ENCODE measurements at places on chromosomes 7 and 10.

GRCh38 chr10:129766611-129767550 is 197.2 kb downstream of the EBF3 start:
- DNase-seq, result no peak

GRCh38 chr10:68111584-68111983 is 2.3 kb downstream of the MYPN start:
- DNase-seq, result no peak

DNA sequence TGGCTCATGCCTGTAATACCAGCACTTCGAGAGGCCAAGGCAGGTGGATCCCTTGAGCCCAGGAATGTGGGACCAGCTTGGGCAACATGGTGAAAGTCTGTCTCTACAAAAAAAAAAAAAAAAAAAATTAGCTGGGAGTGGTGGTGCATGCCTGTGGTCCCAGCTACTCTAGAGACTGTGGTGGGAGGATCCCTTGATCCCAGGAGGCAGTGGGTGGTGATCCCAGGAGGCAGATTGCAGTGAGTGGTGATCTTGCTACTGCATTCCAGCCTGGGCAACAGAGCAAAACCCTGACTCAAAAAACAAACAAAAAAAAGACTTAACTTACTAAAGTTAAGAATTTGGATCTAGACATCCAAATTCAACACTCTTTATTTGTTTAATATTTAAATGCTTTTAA is 10.2 kb upstream of the ADO start:
- DNase-seq, result no peak

GRCh38 chr10:90197766-90198165 is 496.4 kb downstream of the KIF20B start:
- no peak for DNase-seq

- DNase-seq, result no peak
These were observed 324.1 kb upstream of the BMPER start for GRCh38 chr7:33581236-33581635.

- DNase-seq, result no peak
These were observed 7.1 kb downstream of the AHR start for GRCh38 chr7:17305387-17306171.

DNA sequence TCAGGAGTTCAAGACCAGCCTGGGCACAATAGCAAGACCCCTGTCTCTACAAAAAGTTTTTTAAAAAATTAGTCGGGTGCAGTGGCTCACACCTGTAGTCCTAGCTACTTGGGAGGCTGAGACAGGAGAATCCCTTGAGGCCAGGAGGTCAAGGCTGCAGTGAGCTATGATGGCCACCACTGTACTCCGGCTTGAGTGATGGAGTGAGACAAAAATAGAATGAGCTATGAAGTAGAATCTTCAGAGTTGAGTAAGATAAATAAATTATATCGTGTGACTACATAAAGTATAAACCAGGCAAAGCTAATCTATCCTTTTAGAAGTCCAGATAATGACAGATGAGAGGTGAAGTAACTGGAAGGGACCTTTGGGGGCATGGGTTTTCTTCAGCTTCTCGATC is 15.3 kb upstream of the MRPS24 start:
- DNase-seq, result no peak

DNA sequence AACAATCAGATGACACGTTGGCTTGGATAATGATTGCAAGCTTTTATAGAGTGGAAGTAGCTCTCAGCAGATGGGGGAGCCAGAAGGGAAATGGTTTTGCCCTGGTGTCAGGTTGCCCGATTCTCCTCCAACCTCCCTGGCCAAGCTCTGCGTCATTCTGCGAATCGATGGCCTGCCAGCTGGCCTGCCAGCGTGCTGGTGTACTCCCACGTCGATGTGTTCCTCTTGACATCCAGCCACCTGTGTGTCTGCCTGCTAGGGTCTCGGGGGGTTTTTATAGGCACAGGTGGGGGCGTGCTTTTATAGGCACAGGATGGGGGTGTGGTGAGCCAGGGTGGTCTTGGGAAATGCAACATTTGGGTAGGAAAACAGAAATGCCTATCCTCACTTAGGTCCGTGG is 4.6 kb downstream of the NET1 start:
- no peak for DNase-seq

GRCh38 chr7:96205665-96206064 is 116.2 kb downstream of the SLC25A13 start:
- DNase-seq, result no peak

- DNase-seq, result no peak
These were observed 45.5 kb downstream of the GSAP start for GRCh38 chr7:77370606-77371005.

- no peak for DNase-seq
These were observed 102.1 kb downstream of the FOXL3 start for GRCh38 chr7:391961-392524.

GRCh38 chr7:1288390-1288995 is 55.8 kb downstream of the UNCX start:
- no peak for DNase-seq

DNA sequence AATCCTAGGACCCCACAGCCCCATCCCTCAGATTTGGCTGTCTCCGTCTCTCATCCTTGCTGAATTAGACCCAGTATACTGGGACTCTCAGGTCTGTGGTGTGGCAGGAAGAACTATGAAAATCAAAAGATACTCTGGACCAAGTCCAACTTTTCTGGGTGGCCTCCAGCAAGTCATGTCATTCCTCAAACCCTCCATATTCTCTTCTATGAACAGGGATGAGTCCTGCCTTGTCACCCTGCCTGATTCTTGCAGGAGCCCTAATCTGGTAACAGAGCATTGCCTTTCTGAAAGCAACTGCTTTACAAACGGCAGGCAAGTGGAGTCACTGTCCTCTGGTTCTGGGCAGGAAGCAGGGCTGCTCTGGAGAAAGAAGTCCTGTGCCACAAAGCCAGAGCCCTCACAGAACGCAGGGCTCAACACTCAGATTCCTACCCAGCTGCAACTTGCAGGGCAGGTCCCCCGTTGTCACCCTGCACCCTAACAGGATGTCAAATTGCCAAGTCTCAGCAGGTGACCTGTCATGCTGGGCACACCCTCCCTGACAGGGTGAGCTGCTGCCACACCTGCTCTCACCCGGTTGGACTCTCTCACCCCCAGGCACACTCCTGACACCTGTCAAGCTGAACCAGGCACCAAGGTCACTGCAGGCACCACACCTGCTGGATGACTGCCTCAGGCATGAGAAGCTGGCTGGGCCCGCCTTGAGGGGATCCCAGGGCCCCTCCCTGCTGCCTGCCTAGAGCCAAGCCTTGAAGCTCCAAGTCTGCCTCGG is 227.7 kb downstream of the KCNMA1 start:
- DNase-seq, result no peak

DNA sequence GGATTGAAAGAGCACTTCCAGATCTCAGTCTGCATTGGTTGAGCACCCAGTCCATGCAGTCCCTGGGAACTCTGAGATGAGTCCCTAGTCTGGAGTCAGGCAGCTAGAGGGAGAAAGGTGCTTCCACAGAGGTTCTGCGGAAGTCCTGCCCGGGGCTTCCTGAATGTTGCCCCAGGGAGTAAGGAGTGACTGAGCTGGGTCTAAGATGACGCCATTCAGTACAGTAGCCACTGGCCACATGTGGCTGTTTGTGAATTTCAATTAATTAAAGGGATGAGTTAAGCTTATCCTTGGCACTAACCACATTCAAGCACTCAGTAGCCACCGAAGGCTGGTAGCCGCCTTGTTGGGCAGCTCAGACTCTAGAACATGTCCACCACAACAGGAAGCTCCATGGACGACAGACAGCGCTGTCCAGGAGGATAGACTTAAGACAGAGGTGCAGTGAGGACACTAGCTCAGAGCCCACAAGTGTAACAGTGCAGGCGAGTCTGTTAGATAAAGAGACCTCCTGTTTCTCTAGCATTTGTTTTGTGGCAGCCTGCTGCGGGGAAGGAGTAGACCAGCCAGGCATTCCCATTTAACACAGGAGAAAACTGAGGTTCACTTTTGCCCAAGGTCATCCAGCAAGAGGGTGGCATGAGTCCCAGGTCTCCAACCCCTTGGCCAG is 101.6 kb upstream of the PPIF start:
- no peak for DNase-seq

GRCh38 chr10:31584098-31584631 is 265.1 kb downstream of the ZEB1 start:
- DNase-seq, result no peak

DNA sequence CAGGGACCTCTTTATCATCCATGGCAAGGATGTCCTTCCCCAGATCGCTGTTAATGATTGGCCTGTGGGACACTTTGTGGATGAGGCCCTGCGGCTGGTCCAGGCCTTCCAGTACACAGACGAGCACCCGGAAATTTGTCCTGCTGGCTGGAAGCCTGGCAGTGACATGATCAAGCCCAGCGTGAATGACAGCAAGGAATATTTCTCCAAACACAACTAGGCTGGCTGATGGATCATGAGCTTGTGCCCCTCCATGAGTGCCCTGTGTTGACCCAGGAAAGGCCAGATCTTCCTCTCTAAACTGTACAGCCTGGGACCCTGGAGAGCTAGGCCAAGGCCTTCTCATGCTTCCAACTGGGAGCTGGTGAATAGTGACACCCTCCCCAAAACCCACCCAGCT is 124.1 kb downstream of the CUL2 start:
- DNase-seq, result no peak

- no peak for DNase-seq
These were observed 347.0 kb upstream of the MTPN start for GRCh38 chr7:136324073-136324704.

GRCh38 chr10:119525116-119525515 is 17.4 kb downstream of the RGS10 start:
- DNase-seq, result no peak

DNA sequence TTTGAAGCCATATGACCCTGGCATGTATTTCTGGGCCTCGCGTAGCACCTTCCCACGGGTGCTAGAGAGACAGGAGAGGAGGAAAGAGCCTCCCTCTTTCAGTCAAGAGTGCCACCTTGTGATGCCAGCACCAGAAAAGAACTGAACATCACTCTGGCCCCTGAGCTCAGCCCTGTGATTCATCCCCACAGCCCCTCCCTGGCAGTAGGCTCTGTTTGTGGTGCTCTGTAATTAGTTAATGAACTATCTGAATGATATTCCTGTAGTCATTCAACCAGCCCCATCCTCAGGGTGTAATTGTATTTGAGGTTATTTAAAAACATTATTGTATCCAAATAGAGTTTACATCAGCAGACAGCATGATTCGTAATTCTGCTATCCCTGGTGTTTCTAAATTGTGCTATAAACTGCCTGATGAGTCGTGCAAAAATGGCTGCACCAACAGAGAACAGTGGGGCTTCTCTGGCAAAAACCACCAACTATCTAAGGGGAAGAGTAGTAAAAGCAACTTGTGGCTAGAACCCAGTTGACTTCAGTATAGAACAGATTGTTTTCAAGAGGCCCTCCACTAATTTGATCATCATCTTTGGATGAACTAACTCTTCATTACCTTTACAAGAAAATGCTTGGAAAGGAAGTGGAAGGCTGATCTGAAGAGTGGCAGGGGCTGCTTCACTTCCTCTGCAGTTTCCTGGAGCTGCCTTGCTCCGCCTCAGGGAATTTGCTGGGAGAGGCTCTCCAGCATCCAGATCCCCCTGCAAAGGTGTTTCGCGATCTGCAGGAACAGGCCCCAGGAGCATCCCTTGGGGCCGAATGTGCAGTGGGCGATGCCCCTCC is 23.7 kb upstream of the TIAL1 start:
- no peak for DNase-seq

- no peak for DNase-seq
These were observed 7.5 kb downstream of the ZYX start for GRCh38 chr7:143388491-143389101.

DNA sequence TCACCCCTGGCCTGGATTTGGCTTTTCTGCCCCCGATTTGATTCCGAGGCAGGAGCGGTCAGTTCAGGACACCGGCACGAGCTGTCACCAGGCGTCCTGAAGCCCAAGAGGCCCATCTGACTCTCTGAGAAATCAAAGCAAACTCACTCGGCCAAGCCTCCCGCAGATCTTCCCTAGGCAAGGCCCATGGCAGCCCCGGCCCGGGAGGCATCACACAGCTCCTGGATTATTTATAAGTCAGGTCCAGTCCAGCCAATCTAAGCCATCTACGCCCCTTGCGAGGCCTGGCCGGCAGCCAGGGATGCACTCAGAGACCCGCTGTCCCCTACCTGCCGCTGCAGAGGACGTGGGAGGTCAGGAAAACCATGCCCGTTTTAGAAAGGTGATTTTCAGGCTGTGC is 87.3 kb upstream of the DIP2C start:
- DNase-seq, result no peak

DNA sequence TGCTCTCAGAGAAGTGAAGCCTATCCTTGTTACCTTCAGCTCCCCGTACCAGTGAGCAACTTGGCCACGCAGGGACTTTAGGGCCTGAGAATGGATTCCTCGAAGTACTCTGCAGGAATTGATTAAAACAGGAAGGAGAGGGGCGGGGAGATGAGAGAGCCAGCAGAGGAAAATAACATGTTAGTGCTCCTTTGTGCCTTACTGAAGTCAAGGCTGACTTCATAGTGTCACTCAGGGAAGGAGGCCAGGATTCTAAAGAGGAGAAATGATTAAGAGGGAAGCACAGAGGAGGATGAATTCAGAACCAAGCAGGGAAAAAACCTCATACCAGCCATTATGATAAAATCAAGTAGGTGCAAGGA is 195.6 kb upstream of the RHOBTB1 start:
- DNase-seq, result no peak

- no peak for DNase-seq
These were observed 655.9 kb upstream of the IGFBP3 start for GRCh38 chr7:46576950-46577349.

DNA sequence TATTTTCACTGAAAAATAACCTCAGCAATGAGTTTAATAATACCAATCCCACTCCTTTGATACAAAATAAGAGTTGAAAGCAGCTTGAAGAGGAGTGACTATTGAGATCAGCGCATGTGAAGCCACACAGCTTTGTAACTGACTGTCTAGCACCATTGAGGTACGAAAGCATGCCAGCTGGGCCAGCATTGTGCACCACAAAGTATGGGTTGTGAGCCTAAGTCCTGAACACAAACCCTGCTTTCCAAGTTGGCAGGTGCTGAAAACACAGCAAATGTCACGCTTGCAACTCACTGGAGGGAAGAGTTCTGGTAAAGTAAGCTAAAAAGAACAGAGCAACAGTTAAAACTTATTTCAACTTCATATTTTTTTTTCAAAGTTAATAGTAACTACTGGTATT is 4.0 kb upstream of the FAM53B start:
- no peak for DNase-seq

DNA sequence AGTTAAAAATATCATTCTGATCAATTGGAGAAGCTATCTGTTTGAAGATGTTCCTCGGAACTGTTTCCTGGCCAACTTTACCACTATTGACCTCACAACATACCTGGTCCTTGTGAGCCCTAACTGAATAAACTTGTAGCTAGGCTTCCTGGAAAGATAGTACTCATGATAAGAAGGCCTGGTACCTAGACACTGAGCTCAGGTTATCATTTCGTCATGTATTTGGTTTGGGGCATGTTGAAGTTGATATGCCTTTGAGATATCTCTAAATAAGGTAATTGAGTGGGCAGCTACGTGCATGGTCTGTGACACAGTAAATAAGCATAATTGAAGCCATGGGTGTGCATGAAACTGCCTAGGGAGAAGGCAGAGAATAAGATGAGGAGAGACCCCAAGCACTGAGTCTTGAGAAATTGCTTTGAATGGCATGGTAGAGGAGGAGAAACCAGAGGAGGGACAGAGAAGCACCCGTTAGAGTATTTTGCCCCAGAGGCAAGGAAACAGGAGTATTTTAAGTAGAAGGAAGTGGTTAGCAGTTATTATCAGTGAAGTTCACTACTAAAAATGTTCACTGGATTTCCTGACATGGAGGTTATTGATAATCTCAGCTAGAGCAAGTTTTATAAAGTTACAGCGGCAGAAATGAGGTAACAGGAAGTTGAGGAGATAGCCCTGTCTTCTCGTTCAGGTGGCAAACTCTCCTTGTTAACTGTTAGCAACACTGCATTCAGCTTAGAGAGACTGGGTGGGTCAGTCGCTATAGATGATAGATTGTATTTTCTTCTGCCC is 55.6 kb downstream of the CC2D2B start:
- no peak for DNase-seq

GRCh38 chr10:125087191-125087896 is 73.0 kb downstream of the CTBP2 start:
- DNase-seq, result no peak
